T-helper 17 cell (primary cell): ENCODE measurements at places on chromosomes 7 and 10.
A peak's percentile ranks its signal among the peaks of the same experiment; 100 is the strongest.

DNA sequence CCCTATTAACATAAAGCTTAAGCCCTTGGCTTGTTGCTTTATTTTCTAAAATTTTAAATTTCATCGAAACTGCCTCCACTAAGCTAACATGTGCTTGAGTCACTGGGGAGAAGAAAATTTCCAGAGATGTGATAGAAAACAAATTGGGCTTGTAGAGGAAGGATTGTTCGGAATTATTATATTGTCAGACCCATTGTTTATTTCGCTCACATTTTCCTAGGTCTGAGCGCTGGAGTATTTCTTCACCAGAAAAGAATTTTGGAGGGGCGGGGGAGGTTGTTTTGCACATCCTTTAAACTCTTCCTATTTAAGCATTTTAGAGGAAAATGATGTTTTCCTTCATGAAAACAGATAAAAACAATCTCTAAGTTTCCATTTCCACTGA is 29.1 kb downstream of the CELF2 start:
- peaks cover 68% of the 10 kb centered on the region for H3K27me3 ChIP-seq
- H3K4me3 ChIP-seq = no peak overlapping the region
- H3K4me1 ChIP-seq = no peaks in the 10 kb centered on the region
- peaks cover 2% of the 10 kb centered on the region for H3K36me3 ChIP-seq
- H3K27ac ChIP-seq = no peak overlapping the region

DNA sequence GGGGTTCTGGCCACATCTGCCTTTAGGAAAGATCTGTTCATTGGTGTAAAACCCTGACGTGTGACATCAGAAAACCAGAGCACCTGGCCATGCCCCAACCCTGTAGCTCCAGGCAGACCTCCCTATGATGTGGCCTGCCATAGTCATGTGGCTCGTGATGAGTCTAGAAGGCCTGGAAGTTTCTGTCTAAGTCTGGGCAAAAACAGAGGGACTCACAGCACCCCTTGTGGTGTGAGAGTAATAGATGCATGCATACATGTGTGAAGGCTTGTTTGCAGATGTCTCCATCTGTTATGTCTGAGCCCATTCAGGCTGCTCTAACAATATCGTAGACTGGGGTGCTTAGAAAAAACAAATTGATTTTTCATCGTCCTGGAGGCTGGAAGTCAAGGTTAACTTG is 309.3 kb downstream of the PAXIP1 start:
- no peak for DNase-seq
- H3K4me1 ChIP-seq = no peaks in the 10 kb centered on the region
- no peak overlapping the region for H3K27ac ChIP-seq

GRCh38 chr7:34457329-34457728 is 200.7 kb upstream of the NPSR1 start:
- no peak for DNase-seq
- H3K4me3 ChIP-seq = no peak overlapping the region
- no peaks in the 10 kb centered on the region for H3K27me3 ChIP-seq
- no peak overlapping the region for H3K27ac ChIP-seq
- no peaks in the 10 kb centered on the region for H3K4me1 ChIP-seq
- H3K36me3 ChIP-seq = no peaks in the 10 kb centered on the region

GRCh38 chr10:116113721-116114501 is 159.1 kb downstream of the GFRA1 start:
- H3K4me3 ChIP-seq = no peak overlapping the region
- DNase-seq = no peak
- no peak overlapping the region for H3K27ac ChIP-seq
- H3K36me3 ChIP-seq = no peaks in the 10 kb centered on the region

DNA sequence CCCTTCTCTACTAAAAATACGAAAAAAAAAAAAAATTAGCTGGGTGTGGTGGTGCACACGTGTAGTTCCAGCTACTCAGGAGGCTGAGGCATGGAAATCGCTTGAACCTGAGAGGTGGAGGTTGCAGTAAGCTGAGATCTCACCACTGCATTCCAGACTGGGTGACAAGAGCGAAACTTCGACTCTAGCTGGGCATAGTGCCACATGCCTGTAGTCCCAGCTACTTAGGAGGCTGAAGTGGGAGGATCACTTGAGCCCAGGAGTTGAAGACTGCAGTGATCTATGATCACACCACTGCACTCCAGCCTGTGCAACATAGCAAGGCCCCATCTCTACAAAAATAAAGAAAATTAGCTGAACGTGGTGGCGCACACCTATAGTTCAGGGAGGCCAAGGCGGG is 1.2 kb upstream of the SPACDR start:
- no peaks in the 10 kb centered on the region for H3K27me3 ChIP-seq
- DNase-seq = no peak
- H3K36me3 ChIP-seq = no peaks in the 10 kb centered on the region
- H3K27ac ChIP-seq = peak overlapping the region; percentile 84
- H3K4me1 ChIP-seq = peaks cover 4% of the 10 kb centered on the region

GRCh38 chr10:101214446-101215396 is 14.5 kb downstream of the LBX1 start:
- H3K27ac ChIP-seq = peak overlapping the region; percentile 61
- peaks cover 85% of the 10 kb centered on the region for H3K27me3 ChIP-seq
- DNase-seq = peak; percentile 73

DNA sequence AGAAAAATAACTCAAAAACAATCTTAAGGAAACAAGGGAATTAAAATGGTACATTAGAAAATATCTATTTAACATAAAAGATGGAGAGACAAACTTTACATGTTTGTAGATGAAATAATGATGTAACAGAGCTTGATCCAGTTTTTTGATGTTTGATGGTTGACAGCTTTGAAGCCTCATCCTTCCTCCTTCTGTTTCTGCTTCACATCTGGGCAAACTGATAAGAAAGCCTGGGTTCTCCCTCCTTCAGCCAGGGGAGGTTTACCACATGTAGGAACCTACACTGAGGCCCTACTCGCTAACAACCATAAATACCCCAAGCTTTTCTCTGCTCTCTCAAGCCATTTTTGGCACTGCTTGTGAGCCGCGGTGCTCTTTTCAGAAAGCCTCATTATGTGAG is 82.8 kb upstream of the ZNF32 start:
- no peaks in the 10 kb centered on the region for H3K27me3 ChIP-seq
- H3K27ac ChIP-seq = no peak overlapping the region
- peaks cover 2% of the 10 kb centered on the region for H3K36me3 ChIP-seq
- H3K4me3 ChIP-seq = no peak overlapping the region
- H3K4me1 ChIP-seq = peaks cover 9% of the 10 kb centered on the region

DNA sequence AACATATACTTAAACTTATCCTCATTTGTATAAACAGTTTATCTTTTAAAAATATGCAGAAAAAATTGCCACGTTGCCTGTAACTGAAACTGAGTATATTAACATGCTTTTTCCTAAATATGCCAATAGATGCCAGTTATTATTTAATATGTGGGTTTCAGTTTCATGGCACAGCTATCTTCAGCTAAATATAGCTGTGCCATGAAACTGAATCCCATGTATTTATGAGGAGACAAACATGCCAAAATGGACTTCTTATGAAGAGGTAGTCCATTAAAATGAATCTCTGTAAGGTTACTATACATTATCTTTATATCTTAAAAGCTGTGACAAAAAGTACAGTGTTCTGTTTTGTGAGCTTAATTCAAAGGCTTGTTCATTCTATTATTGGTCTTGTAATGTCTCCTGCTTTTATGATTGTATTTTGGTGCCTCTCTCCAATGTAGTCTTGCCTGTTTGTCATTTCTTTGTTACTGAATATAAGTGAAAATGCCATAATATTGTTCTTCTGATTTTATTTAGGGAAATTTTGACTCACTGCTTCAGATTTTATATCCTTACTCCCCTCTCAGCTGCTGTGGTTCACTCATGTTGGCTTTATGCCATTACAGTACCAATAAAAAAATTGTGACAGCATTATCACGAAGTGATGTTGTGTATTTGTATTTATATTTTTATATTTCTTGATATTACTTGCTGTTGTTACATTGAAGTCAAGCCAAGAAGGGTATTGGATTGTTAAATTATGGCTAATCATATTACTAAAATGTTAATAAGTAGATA is 34.3 kb upstream of the CACNA2D1 start:
- H3K4me3 ChIP-seq = no peak overlapping the region
- H3K4me1 ChIP-seq = no peaks in the 10 kb centered on the region
- no peak overlapping the region for H3K27ac ChIP-seq
- no peaks in the 10 kb centered on the region for H3K36me3 ChIP-seq
- no peak for DNase-seq
- H3K27me3 ChIP-seq = no peaks in the 10 kb centered on the region

- peak overlapping the region; percentile 4 for H3K27ac ChIP-seq
- H3K36me3 ChIP-seq = peaks cover 4% of the 10 kb centered on the region
- peaks cover 11% of the 10 kb centered on the region for H3K4me1 ChIP-seq
- no peak overlapping the region for H3K4me3 ChIP-seq
- H3K27me3 ChIP-seq = no peaks in the 10 kb centered on the region
Observed at GRCh38 chr10:91980319-91980718, 56.7 kb downstream of the BTAF1 start.

DNA sequence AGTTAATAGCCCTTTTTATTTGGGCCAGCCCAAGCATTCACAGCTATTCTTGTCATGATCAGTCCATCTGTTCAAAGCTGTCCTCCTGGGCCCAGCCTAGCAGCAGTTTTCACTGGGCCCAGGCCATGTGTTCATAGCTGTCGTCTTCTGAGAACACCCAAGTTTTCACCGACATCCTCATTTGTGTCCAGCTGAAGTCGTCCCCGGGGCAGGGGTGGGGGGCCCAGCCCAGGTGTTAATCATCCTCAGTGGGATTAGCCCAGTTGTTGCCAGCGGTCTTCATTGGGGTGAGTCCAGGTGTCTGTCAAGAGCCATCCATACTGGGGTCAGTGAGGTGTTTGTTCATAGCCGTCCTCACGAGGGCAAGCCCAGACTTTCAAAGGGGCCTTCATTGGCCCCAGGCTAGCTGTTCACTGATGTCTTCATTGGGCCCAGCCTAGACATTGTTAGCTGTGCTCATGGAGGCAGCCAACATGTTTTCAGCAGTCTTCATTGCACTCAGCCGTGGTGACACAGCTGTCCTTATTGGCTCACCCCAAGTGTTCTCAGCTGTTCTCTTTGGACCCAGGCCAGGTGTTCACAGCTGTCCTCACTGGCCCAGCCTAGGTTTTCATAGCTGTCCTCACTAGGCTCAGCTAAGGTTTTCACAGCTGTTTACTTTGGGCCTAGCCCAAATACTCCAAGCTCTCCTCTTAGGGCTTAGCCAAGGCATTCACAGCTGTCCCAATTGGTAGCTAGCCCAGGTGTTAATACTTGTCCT is 10.0 kb downstream of the FRG2B start:
- no peaks in the 10 kb centered on the region for H3K36me3 ChIP-seq
- H3K27me3 ChIP-seq = peaks cover 23% of the 10 kb centered on the region
- no peaks in the 10 kb centered on the region for H3K4me1 ChIP-seq
- no peak for DNase-seq
- no peak overlapping the region for H3K4me3 ChIP-seq

GRCh38 chr7:47422611-47423010 is 159.3 kb downstream of the TNS3 start:
- H3K4me1 ChIP-seq = no peaks in the 10 kb centered on the region
- H3K27me3 ChIP-seq = peaks cover 6% of the 10 kb centered on the region
- no peak overlapping the region for H3K27ac ChIP-seq
- no peak overlapping the region for H3K4me3 ChIP-seq

DNA sequence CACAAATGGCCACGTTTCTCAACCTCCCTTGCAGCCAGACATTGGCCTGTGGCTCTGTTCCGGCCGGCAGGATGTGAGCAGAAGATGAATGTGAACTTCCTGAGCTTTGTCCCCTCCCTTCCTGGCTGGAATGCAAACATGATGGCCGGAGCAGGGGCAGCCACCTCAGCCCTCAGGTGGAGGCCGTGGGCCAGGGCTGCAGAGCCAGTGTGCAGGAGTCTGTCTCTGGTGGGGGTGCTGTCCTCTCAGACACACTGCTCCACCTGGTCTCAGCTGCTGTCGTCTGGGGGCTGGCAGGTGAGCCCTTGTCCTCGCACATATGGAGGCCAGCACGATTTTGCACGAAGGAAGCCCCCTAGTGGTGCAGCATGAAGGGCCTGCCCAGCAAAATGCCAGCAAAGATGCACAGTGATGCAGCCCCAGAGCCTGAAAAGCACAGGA is 25.3 kb upstream of the PWWP2B start:
- H3K4me3 ChIP-seq = no peak overlapping the region
- no peak for DNase-seq
- H3K36me3 ChIP-seq = peaks cover 5% of the 10 kb centered on the region
- H3K4me1 ChIP-seq = peaks cover 7% of the 10 kb centered on the region
- H3K27me3 ChIP-seq = peaks cover 5% of the 10 kb centered on the region

DNA sequence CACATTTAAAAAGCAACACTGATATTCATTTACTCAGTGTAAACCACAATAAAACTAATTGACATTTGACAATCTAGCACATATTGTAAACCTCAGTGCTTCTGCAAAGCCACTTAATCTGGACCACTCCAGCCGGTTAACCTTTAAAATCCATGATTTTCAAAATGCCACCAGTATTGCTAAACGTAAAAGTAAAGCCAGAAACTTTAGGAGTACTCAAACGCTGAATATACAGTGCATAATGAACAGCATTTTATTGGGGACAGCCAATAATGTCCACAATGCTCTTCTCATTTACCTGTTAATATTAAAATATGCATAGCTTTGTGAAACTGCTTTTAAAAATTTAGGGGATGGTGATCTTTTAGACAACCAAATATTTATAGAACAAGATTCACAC is 10.8 kb downstream of the HNRNPA2B1 start:
- no peaks in the 10 kb centered on the region for H3K27me3 ChIP-seq
- peak overlapping the region; percentile 99 for H3K27ac ChIP-seq
- DNase-seq = no peak

- no peaks in the 10 kb centered on the region for H3K4me1 ChIP-seq
- no peak for DNase-seq
- no peak overlapping the region for H3K4me3 ChIP-seq
- no peaks in the 10 kb centered on the region for H3K27me3 ChIP-seq
Observed at GRCh38 chr10:82801289-82801688, 926.3 kb downstream of the NRG3 start.

DNA sequence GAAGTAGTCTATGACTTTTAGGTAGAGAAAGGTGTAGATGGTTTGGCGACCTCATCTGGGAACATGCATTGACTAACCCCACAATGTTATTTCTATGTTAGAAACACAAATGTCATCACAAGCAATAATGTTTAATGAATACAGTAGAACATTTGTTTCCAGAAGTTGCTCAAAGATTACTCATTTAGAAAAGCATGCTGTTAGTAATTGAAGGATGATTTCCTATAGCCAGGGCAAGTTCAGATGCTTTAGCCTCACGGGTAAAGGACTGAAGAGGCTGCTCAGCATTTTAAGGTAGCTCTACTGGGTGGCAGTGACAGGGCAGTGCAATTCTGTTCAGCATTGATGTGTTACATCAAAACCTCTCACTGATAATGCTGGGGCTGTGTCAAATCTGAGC is 199.3 kb upstream of the FZD1 start:
- H3K4me1 ChIP-seq = no peaks in the 10 kb centered on the region
- no peak for DNase-seq
